ENCODE measurements at places on chromosomes 5 and 9.

- no peak for DNase-seq
Observed at GRCh38 chr9:99025616-99026270, 79.2 kb upstream of the TGFBR1 start.

- peak; percentile 29 for DNase-seq
Observed at GRCh38 chr5:179128041-179128365, 67.8 kb downstream of the ZNF354C start.

GRCh38 chr5:145536133-145536532 is 299.0 kb downstream of the PRELID2 start:
- DNase-seq: no peak

DNA sequence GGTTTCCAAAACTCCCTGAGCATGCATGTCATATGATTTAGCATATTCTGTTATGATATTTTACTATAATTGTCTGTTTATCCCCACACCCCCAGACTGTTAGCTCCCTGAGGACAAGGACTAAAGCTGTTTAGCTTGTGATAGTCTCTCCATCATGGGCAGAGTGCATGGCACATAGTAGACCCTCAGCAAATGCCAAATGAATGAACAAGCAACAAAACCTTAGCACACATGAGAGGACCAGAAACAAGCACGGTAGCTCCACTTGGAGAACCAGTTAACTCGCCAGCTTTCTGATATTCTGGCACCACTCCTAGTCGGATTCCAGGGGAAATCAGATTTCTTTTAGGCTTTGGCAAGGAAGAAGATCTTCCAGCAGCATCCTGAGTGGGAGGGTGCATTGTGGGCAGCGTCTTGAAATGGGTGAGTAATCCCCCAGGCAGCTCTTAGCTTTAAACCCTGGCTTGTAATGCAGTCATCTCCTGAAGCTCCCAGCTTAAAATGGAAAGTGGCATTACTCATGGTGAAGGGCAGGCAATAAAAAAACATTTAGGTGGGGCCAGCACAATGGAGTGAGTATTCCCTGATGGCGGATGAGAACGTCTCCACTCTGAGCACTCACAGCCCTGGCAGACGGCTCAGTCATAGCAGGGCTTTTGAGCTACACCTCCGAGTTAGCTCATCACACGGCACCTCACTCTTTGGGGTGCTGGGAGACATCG is 41.1 kb downstream of the FGF1 start:
- DNase-seq: peak; percentile 98

DNA sequence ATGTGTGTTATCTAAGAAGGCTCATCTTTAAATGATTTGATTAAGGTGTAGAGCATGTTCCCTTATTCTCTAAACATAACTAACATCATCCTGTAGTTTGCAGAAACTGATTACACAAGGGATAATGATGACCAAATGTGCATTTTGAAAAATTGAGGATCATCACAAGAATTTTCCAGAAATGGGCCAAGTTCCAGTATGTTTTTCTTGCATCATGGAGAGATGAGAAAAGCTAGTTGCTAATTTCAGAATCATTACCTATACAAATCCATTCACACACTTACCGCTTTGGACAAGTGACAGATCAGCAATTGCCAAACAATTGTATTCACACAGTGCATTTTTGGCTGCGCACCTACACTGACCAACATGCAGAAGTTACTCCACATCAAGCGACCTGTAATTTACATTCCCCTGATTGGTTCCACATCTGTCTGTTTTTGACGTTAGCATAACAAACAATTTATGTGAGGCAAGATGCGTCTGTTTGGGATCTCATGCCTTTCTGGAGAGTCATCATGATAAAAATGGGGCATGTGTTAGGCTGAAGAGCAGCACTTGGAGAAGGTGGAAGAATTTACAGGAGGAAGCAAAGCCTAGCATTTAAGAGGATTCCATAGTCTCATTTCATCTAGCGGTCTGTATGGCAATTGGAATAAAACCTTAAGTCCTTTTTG is 2.8 kb upstream of the BNC2 start:
- peak; percentile 65 for DNase-seq

DNA sequence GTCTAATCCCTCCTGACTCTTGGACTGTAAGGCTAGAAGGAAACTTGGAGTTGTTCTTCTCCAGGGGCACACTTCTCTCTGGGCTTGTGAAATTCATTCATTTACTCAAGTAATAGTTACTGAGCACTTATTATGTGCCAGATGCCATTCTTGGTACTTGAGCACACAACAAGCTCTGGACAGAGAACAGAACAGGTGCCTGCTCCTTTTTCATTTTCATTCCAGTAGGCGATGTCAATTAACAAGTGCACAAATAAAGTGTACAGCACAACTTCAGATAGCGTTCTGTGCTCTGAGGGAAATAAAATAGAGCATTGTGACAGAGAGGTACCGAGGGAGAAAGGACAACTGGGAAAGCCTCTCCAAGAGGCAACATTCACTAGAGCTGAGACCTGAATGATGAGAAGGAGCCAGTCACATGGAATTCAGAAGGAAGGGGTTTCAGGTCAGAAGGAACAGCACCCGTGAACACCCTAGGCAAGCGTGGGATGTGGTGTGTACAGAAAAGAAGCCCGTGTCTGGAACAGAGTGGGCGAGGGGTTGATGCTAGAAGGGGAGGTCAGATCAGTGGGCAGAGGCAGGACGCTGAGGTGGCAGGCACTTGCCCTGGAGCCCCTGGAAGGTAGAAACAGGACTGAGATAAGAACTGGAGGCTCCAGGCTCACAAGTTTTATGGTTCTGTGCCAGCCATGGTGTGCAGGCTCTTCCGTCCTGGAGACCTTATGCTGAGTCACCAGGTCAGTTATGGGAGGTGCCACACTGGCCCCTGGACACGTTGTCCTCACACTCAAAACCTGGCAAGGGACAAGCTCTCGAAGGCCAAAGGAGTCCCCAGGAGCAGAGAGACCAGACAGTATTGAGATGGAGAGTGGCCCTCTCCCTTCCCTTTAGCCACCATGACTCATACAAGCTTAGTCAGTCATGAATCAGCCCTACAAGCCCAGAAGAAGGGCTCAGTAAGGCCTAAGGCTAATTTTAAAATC is 7.2 kb upstream of the ABLIM3 start:
- DNase-seq: peak; percentile 79

GRCh38 chr9:129336601-129337331 is 158.7 kb upstream of the IER5L start:
- peak; percentile 82 for DNase-seq

DNA sequence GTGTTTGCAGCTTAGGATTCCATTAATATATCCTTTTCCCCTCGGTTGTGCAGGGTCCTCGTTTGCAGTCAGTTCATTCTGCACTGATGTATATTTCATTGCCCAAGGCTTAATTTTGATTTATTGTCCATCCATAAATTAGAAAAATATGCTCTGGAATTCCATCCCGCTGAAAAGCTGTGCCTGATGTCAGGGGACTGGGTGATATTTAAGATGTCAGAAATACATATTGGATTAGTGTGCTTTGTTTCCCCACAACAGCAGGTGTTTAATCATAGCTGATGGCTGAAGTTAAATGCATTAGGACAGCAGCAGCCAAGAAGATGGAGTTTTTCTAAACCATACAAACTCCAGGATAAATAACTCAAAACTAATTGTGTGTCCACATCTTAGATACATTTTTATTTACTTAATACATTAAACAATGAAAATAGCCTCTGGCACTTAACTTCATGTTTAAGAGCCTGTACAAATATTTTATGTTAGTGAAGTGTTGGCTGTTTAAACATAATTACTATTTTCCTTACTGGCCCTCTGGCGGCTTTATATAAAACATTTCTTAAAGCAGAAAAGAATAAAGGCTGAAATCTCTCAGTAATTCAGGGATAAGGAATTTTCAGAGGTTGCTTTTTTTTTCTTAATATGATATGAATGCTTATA is 170.4 kb upstream of the TBCA start:
- no peak for DNase-seq

- DNase-seq: no peak
Observed at GRCh38 chr5:173065155-173065554, 9.0 kb downstream of the CREBRF start.

GRCh38 chr9:3342159-3342777 is 183.5 kb downstream of the RFX3 start:
- DNase-seq: no peak

GRCh38 chr9:87307848-87308247 is 189.8 kb upstream of the DAPK1 start:
- DNase-seq: no peak

DNA sequence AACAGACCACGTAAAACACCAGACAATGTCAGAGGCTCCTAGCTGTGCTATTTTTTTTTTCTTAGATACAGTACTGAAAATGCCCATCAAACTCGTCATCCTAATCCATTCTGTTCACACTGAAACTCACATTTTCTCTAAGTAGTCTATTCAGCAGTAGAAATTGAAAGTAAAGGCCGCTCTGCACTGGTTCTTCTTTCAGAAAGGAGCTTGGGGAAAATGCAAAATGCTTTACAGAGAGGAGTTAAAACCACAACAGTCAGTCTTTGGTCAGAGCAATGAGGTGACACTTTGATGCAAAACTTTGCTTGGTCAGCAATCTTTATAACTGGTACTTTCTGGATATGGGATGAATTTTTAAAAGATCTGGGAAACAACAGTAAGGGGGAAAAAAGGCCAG is 43.8 kb upstream of the SUSD1 start:
- DNase-seq: no peak

DNA sequence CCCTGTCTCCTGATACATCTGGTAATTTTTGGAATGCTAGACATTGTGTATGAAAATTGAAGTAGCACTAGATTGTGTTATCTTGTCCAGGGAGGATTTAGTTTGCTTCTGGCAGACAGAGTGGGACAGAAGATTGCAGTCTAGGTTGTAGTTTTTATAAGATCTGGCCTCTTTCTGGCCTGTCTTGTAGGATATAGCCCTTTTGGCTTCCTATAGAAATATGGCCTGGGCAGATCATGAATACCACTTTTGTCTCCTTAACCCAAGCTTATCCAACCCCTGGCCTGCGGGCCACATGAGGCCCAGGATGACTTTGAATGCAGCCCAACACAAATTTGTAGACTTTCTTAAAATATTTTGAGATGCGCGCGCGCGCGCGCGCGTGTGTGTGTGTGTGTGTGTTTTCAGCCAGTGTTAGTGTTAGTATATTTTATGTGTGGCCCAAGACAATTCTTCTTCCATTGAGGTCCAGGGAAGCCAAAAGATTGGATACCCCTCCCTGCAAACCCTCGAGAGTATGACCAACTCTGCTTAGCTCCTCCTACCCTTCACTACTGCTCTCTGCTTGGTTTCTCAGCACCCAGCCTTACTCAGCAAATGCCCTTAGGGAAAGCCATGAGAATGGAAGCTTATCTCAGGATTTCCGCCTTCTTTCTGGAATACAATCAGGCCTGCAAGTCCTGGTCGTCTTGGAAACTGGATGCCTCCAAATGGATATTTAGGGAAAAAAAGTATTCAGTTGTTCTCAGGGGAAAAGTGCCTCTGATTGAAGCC is 26.5 kb downstream of the ANKRD33B start:
- DNase-seq: peak; percentile 96

DNA sequence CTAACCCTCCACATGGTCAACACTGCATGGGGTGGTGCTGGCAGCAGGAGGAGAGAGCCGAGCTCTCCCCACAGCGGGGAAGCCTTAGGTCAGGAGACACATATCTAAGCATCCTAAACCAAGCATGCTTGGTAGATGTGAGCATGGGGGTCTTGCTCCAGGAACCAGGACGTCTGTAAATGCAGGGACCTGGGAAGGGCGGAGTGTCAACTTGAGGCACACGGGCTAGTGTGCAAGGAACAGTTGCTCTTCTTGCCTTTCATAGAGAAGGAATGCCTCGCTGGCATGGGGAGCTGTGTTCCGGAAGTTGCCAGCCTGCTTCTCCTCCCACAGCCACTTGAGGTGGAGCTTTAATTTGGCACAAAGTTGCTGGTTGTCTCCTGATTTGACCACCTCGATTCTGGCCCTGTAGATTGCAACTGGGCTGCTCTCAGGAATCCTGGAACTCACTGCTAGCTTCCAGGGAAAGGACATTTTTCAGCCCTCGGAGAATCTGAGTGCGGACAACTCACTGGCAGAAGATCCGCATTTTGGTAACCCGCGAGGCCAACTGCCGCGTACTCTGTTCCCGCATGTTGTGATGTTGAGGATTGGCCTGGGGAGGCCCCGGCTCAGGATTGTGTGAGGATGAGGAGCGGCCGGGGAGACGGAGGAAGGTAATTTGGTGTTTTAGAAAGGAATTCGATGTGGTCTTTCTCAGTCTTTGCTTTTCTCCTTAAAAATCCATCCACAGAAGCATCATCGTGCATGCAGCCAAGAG is 370.3 kb upstream of the IRX1 start:
- DNase-seq: no peak

GRCh38 chr5:87405472-87406155 is 7.1 kb downstream of the CCNH start:
- DNase-seq: no peak

DNA sequence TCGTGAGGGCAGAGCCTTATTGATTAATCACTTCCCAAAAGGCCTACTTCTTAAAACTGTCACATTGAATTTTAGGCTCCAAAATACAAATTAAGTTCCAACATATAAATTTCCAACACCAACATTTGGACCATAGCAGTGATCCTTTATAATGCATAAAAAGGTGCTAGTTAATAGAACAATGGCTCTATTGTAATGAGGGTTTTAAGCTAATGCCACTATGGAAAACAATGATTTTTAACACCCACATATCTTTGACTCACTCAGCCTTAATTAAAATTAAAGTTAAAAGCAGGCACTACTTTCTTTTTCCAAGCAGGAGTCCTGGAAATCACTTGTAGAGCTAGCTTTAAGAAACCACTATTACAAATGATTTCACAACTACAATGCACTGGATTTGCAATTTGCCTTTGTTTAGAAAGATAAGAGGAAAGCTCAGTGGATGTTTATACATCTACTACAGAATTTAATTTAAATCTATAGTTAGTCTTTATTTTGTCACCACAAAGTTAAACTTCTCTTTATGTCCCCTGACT is 41.8 kb downstream of the DPYSL3 start:
- no peak for DNase-seq

GRCh38 chr9:72931437-72931836 is 21.4 kb downstream of the ALDH1A1 start:
- no peak for DNase-seq

- no peak for DNase-seq
Observed at GRCh38 chr5:153445875-153446579, 44.4 kb upstream of the GRIA1 start.

- DNase-seq: no peak
Observed at GRCh38 chr9:87350915-87351314, 146.8 kb upstream of the DAPK1 start.

DNA sequence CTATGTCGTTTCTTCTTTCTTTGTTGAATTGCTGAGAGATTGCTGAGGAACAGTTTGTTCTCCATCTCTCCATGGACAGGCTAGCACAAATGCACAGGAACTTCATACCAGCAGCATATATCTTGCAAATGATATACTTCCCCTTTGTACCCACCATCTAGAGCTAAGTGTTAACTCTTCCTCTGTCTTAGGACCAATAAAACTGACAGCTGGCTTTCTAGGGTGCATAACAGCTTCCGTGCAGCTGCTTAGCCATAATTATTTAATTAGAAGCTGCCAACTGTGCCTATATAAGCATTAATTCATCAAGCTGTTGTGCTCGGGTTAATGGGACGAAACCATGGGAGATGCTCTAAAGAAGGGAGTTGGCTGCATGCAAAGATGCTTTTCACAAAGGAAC is 38.7 kb downstream of the KCTD16 start:
- DNase-seq: no peak

DNA sequence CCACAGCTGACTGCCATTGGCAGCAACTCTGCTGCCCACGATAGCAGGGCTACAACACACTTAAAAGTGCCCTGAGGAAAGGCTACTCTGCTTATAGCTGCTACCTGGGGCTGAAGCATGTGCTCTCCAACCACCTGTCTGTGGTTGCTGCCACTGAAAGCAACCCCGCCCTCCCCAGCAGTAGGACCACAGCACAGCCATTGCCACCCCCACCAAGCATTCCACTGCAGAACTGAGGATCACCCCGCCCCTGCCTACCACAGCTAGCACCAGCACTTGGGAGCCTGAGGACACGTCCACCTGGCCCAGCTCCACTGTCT is 85.8 kb downstream of the LPAR1 start:
- no peak for DNase-seq

Measured in islet precursor cell (in vitro differentiated cells).